Renal cortical epithelial cell (primary cell): ENCODE measurements at places on chromosomes 2 and 18. TPM values are rescaled to one million over a fixed set of nuclear protein-coding genes. Genes with fewer than 3 reads are reported as not detected.

- no peak for DNase-seq
Observed at GRCh38 chr2:105870858-105871257, 126.1 kb downstream of the NCK2 start.

Gene MAP3K19
- total RNA-seq: not detected in 2 replicates

- no peak for DNase-seq
Observed at GRCh38 chr2:101463421-101463820, 11.5 kb downstream of the RFX8 start.

DNA sequence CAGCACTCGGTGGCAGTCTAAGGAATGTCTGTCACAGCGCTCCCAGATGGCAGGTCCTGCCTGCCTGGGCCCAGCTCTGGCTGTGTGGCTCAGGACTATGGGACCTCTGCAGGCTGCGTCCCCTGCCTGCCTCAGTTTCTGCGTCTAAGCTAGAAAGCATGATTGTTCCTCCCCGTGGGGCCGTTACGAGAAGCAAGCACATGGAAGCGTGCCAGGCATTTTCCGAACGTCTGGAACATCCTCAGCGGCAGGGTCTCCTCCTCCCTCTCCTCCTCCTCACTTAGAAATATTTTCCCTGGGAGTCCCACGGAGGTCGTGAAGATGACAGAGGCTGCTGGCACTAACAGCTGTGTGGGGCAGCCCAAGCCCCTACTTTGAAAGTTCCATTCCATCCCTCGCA is 43.3 kb downstream of the LRRFIP1 start:
- DNase-seq: no peak

DNA sequence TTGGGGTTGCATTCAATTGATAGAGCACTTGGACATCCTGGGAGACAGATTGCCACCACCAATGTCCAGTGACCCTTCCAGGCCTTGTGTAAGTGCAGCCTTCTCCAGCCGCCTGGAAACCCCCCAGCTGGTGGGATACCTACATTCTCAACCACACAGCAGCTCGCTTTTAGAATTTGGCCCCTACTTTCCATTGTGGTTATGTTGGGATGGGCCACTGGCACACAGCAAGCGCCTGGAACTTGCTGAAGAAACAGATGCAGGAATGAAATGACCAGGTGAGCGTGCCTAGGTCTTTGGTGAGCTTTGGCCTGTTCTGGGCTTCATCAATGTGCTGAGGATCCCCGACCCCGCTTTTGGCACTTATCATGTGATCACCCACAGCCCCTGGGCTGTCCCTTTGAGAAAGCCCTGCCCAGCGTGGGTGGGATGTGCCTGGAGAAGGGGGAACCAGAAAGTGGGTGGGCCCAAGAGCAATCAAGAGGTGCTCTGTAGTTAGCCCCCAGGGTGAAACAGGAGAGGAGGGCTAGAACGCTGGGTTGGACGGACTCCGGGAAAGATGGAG is 16.0 kb upstream of the NTSR2 start:
- no peak for DNase-seq

DNA sequence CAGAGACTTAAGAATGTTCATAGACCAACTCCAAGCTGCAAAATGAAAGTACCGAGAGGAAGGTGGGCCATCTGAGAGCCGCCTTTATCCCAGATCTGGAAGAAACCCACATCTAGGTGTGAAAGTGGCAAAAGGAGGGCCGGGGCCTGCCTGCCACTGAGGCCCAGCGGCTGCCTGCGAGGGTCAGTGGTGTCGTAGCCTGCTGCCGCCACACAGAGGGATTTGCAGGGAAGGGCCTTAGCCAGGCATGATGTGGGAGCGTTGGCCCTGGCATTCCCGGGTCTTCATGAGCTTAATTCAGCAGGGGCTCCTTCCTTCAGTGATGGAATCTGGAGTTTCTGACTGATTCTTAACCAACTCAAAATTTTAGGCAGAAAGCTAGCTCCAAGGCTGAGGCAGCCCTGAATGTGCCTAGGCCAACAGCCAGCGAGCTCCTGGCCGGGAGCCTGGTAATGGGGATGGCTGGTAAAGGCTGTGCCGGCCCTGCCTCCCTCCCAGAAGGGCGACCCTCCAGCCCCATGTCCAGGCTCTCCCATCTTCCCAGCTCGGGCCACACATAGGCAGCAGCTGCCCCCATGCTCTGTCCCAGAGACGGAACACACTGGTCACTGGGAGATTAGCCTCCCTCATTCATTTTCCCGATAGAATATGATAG is 230.1 kb downstream of the AGAP1 start:
- no peak for DNase-seq

- no peak for DNase-seq
Observed at GRCh38 chr2:54382601-54383000, 73.5 kb upstream of the SPTBN1 start.

GRCh38 chr2:177264209-177264692 is 276 bp downstream of the NFE2L2 start:
- DNase-seq: no peak

- peak; percentile 12 for DNase-seq
Observed at GRCh38 chr2:74293191-74293991, 49.8 kb downstream of the SLC4A5 start.

DNA sequence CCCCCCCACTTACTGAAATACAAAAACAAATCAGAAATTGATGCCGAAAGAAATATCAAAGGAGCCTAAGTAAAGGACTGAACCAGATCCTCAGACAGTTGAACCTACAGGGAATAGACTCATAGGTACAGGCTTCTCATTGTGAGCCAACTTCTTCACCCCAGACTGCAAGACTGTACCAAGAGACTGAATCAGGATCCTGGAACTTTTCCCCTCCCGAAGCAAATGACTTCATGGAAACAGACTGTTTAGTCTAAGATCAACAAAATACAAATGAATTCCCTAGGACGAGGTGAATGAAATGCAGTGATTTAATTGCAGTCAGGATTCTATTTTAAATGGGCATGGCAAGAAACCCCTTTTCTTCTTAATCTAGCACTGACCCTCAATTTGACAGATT is 53.6 kb upstream of the RNF152 start:
- DNase-seq: no peak

Gene SCN7A
- under 0.01 and 1.8 TPM in 2 replicates for total RNA-seq

Gene MAB21L4
- total RNA-seq: 0.10 and 5.2 TPM in 2 replicates

DNA sequence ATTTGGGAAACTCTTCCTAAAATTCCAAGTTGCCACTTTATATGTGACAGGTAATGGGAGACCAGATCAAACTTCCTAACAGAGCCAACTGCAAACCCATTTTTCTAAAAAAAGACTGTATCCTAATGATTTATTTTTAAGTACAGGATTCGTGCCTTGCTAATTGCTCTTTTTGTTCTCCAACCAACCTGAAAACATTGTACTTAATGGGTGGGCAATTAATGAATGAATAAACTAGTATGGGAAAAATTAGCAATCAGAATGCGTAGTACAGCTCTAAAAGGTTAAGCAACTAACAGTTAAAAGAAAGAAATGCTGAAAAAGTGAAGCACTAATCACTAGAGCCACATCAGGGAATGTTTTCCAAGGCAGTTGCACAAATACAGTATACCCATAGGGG is 217.2 kb upstream of the KCNJ3 start:
- DNase-seq: no peak

- DNase-seq: no peak
Observed at GRCh38 chr2:27312152-27312551, 3.9 kb upstream of the UCN start.

DNA sequence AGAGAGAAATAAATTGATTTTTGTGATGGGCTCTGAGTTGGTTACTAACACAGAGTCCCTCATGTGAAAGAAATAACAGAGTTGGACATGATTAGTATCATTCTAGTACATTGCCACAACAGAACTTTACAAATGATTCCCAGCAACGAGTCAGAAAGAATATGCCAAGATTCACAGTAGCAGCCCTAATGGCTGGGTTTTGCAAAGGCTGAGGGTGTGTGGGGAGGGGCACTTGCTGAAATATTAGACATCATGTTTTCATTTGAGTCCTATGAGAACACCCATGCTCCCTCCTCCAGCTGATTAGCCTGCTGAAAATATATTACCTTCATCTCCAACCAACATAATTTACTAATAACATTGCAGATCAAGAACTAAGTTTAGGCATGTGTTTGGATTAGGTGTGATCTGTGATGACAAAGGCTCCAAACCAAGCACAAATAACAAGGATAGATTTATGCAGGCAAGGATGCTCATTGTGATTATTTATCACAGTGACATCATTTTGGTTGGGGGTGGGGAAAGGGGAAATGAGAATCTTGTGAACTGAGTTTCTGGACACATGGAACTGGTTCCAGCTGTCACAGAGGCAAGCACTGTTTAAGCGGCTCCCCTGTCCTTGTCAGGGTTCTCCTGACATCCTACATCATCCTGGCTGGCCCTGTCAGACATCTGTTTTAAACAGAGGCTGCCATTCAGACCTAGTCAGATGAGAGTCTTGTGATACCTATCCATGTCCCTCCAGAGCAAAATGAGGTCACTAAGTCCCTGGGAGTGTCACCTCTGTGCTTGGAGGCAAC is 205.8 kb upstream of the NCKAP5 start:
- DNase-seq: no peak

GRCh38 chr18:78891185-78891762 is 88.3 kb upstream of the SALL3 start:
- no peak for DNase-seq

- DNase-seq: peak; percentile 94
Observed at GRCh38 chr2:36373149-36373926, 17.8 kb downstream of the CRIM1 start.

Gene GAREM2
- total RNA-seq: 0.69 and 3.0 TPM in 2 replicates

DNA sequence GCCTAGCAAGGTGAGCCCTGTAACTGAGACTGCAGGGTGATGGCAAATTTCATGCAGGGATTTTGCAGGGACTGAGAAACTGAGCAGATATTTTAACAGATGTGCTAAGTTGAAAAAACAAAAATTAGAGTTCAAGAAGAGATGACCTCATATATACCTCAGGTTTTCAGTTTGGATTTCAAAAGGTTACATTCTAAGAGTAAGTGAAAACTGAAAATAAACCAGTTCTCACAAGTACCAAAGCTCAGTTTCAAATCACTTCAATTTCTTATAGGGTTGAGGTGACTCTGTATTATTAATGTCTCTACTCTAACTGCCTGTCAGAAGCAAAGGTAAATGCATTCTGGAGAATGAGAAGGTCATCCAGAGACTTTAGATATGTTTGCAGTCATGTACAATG is 237.4 kb upstream of the VRK2 start:
- no peak for DNase-seq

- DNase-seq: no peak
Observed at GRCh38 chr2:186887107-186888090, 38.4 kb upstream of the ZSWIM2 start.

Gene EVX2
- total RNA-seq: not detected in 2 replicates

Gene C2orf72
- total RNA-seq: 0.17 and 0.50 TPM in 2 replicates

DNA sequence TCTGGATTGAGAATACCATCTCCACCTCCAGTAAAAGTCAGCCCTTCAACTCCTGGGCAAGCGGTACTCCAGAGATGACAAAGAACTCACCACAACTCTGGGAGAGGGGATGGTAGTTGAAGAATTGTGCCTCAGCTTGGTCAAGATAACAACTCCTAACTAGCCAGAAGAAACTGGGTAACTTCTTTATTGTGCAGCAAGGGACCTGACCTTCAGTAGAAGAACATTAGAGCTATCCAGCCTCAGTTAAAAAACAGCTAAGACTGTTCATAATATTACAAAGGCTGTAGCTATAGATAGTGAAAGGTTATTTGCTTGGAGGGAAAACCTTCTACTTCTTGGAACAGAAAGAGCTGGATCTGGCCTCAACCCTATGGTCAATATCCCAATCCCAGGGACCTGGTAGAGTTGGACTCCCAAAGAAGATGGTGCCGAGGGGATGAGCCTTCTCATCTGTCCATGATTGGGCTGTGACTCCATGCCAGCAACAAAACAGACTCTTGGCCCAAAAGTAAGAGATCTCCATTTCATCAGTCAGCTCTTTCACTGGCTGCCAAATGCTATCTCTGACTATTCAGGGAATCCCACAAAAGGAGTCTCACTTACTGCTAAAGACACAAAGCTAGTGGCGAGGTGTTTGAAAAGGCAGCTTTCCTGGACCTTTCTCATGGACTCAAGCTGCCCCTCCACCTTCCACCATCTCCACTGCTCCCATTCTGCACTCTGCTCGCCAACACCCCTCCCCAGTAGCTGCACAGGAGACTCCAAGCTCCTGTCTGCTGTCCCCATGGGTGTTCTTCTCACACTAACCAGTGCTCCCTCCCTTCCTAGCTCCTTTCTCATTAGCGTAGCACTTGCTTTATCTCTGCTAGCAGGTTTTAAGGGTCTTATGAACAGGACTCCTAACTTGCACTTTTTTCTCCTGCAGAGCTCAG is 145.8 kb downstream of the CAPN13 start:
- peak; percentile 11 for DNase-seq

DNA sequence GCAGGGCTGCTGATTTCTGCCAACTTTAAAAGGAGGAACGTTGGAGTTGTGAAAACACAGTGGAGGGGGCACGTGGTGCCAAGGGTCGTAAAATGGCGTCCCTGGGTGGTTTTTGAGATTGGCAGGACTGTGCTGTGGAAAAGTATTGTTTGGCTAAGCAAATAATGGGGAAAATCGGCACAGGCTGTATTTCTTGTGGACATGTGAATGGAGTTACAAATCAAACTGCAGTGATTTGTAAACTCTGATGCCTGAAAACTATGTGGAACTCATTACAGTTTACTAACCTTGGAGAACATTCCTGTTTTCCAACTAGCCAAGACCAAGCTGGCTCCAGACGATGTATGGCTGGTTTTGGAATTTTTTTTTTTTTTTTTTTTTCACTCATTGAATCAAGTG is 68.7 kb downstream of the KCTD1 start:
- peak; percentile 94 for DNase-seq

Gene CRYGD
- not detected in 2 replicates for total RNA-seq

Gene PLCL1
- under 0.01 and 1.2 TPM in 2 replicates for total RNA-seq

DNA sequence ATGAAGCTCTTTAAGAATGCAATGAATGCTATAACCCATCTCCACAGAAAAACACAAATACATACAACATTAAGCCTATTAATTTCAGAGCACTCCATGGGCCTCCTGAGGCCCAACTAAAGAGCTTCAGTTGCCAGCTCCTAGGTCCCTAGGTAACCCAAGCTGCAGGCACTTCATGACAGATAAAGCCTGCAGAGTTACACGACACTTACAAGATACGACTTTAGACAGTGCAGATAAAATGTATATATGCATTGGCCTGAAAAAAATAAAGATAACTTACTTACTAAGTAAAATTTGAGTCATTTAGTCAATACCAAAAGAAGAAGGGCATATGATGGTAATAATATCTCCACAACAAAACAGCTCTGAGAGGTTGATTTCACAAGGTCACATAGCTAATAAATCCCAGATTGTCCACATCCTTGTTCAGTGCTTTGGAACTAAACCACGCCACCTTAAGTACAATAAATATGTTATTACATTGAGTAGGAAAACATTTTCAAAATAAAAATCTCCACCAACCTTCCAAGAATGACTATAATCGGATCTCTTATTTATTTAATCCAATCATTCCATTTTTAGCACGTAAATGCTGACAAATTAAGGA is 3.4 kb downstream of the MAP4K3 start:
- no peak for DNase-seq

- no peak for DNase-seq
Observed at GRCh38 chr2:205032093-205032551, 486.8 kb downstream of the PARD3B start.

GRCh38 chr2:23312996-23313606 is 71.9 kb upstream of the KLHL29 start:
- DNase-seq: no peak

- DNase-seq: no peak
Observed at GRCh38 chr2:237134321-237135230, 48.9 kb downstream of the COPS8 start.
